ENCODE measurements at places on chromosomes 12 and 14.

- no peak for DNase-seq
Observed at GRCh38 chr14:89279649-89280232, 137.3 kb downstream of the FOXN3 start.

- peak; percentile 53 for DNase-seq
Observed at GRCh38 chr14:59918824-59919569, 947 bp upstream of the LRRC9 start.

- DNase-seq = no peak
Observed at GRCh38 chr14:90429754-90430153, 32.9 kb downstream of the CALM1 start.

DNA sequence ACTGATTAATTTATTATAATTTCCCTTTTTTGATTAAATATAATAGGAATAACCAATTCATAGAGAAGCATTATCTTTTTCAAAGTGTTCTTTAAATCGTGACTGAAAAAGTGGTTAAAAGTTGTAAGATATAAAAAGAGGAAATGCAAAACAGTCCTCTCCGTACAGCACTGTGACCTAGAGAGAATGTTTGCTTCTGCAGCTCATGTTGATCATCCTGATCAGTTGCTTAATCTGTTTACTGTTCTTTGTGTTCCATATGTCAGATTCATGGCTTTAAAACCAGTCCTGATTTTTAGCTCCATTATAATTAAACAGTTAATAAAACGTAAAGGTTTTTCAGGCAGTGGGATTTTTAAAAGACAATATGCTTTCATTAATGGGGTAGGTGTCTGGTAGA, 4.7 kb downstream of the TTC8 start:
- DNase-seq = no peak

DNA sequence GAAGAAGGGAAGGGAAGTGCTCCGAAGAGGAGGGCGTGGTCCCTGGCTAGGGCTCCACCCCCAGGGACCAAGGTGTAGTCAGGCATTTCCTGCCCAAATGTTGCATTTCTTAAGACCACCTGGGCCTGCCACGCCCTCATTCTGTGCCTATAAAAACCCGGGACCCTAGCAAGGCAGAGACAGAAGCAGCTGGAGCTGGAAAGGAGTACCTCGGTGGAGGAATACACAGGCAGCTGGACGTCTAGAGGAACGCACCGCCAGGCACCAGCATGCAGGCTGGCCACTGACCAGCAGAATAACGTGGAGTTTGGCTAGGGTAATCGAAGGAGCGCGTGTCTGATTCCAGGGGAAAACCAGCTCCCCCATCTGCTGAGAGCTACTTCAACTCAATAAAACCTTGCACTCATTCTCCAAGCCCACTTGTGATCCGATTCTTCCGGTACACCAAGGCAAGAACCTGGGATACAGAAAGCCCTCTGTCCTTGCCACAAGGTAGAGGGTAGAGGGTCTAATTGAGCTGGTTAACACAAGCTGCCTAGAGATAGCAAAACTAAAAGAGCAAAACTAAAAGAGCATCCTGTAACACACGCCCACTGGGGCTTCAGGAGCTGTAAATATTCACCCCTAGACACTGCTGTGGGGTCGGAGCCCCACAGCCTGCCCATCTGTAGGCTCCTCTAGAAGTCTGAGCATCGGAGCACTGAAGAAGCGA, 21.0 kb downstream of the CFL2 start:
- DNase-seq = no peak

DNA sequence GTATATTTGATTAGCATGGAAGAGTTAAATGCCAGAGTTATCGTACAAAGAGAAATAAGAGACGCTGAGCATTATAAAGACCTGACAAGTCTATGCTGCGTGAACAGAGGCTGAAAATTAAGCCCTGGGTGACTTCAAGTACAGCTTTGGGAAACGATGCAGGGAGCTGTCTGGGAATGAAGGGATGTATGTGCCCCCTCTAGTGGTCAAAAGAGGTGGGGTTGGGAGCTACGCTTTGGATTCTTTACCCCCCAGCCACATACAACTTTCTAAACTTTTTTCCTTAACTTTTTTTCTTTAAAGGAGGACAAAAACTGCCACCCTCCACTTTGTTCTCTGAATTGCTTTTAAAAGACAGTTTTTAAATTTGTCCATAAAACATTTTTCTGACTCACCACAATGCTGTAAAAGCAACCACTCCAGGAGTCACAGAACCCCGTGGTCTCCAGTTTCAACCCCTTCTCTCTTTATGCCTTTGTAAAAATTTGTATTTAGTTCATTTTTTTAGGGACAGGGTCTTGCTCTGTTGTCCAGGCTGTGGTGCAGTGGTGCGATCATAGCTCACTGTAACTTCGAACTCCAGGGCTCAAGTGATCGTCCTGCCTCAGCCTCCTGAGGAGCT, 59.4 kb downstream of the ZNF664 start:
- DNase-seq = peak; percentile 19

DNA sequence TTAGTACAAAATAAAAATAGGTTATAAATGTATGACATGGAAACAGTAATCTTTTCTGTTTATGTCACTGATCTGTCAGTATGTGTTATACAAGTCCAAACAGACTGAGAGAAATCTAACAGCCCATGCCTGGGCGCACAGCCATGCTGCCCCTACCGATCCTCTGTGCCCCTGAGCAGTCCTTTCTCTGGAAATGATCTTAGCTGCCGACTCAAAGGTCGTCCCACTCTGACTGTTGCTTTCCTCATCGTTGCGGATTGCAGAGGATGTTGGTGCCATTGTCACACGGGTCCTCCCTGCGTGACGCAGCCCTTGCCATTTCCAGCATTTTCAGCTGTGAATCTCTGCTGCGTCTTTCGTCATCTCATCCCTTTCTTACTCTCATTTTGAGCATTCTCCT, 82.9 kb upstream of the DYNC1H1 start:
- no peak for DNase-seq

DNA sequence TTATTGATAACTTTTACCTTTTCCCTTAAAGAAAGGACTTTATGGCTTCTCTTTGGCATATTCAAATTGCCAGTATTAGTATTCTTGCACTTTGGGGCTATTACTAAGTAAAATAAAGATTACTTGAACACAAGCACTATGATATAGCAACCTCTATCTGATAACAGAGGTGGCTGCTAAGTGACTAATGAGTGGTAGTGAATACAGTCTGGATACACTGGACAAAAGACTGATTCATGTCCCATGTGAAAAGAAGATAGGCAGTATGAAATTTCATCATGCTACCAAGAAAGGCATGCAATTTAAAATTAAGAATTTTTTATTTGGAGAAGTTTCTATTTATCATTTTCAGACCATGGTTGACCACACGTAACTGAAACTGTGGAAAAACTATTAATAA, 399.9 kb downstream of the FSCB start:
- no peak for DNase-seq

GRCh38 chr12:96300064-96300463, 100.2 kb downstream of the CDK17 start:
- no peak for DNase-seq

DNA sequence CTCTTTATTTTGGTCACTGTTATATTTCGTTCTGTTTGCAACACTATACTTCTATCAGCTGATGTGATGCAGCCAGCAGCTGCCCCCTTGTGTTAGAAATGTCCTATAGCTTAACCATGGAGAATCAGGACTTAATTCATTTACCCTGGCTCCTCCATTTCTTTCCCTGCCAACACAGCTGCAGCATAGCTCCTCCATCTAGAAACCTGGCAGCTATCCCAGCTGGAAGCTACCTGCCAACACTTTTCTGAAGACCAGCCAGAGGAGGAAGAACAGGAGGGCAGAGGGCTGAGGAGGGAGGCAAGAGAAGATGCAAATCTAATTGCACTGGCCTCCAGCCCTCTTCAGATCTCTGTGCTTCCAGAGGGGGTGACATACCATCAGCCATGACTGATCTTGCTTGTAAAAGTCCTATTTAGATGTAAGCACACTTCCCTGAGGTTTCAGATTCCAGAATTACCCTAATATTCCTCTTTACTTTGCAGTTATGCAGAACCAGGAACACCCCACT, 156.8 kb upstream of the TMEM260 start:
- peak; percentile 75 for DNase-seq

DNA sequence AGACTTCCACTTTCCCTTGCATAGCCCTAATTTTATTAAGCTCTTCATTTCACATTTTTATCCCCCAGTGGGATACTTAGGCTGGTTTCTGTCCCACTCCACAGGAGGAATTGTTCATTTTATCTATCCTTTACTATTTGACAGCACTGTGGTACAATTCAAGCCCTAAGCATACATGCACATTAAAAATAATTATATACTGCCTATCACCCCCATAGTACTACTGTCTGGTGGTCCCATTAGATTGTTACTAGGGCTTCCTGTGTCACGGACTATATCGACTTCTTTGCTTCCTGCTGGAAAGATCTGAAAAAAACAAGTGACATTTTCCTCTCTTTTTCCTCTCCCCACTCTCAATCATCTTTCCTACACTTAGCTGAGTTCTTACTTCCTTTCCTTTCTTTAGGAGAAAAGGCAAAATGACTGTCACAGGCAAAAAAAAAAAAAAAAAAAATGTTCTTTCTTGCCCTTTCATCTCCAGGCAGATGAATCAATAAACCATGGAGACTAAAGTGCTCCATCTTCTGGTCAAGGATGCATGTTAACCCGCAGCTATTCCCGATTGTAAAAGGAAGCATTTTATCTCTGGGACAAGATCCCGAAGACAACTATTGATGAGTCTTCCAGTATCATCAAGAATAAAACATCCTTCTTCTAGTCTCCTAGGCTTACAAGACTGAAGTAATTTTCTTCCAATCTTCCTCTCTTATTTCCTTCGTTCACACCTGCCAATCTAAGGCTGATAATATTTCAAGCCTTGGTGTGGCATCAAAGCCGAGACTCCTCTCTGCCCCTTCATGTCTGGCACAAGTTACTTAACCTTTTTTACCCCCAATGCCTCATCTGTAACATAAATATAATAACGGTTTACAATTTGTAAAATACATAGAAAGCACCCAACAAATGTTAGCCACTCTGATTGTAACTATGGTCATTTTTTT, 94.4 kb upstream of the PLEKHG7 start:
- no peak for DNase-seq

DNA sequence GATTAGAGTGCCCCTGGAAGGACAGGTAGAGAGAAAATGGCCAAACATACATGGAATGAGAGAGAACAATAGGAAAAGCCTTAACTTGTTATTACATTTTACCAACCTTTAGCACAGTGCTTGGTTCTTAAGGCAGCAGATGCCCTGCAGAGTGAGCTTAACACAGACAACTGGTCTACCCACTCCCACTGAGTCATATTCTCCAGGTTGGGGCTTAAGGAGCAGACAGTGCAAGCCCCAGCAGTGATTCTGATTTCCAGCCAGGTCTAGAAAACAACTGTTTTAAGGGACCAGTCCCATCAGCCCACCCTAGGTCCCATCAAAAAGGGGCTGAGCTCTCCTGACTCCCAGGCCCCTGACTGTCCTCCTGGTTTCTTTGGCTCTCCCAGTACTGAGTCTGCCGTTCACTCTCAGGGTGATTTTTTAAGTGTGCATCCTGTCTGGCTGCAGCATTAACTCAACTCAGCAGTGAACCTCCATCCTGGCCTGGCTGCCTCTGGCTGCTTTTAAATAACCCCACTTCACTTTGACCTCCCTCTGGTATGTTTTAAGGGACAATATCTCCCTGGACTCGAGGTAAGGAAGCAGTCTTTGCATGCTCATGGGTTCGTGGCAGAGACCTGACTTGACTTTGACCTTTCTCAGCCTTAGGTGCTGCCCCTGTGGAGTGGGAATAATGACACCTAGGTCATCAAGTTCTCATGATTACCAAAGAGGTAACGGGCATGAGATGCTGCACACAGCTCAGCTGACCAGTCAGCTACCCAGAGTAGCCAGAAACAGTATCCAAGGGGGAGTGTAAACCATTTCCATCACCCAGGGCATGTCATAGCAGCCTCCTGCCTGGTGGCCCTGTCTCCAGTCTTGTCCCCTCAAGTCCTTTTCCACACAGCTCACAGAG, 210.7 kb upstream of the PWP1 start:
- no peak for DNase-seq

GRCh38 chr14:52844262-52845060, 53.1 kb upstream of the GNPNAT1 start:
- no peak for DNase-seq

GRCh38 chr14:37168721-37169120, 3.7 kb downstream of the SLC25A21 start:
- DNase-seq = no peak

DNA sequence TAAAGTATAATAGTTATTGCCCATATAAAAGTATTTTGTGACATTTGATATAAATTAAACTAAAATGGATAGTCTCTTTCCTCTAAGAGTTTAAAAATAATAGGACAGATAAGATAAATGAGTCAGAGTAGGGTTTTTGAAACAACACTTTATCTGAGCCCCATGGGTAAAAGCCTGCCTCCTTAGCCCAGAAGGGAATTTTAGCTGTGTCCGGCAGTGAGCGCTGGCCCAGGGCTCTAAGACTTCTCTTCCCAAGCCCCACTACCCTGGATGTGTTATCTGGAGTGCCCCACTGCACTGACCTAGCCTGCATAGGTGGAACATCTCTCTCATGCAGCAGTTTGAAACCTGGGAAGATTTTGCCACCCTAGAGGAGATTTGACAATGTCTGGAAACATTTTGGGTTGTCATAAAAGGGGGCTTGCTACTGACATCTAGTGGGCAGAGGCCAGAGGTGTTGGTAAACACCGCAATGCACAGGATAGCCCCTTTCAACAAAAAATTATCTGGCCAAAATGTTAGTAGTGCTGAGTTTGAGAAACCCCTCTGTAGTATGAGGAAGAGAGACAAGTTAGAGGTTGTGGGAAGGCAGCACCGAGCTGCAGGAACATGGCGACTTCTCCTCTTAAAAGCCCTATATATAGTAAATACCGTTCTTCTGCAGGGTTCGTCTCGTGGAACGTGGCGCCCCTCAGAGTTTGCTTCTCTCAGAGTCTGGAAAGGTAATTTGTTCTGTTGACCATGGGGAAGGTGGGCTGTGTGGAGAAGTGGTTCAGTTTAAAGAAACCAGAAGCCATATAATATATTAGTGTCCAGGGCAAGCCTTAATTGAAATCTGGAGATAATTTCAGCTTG, 29.3 kb upstream of the ATF1 start:
- no peak for DNase-seq

DNA sequence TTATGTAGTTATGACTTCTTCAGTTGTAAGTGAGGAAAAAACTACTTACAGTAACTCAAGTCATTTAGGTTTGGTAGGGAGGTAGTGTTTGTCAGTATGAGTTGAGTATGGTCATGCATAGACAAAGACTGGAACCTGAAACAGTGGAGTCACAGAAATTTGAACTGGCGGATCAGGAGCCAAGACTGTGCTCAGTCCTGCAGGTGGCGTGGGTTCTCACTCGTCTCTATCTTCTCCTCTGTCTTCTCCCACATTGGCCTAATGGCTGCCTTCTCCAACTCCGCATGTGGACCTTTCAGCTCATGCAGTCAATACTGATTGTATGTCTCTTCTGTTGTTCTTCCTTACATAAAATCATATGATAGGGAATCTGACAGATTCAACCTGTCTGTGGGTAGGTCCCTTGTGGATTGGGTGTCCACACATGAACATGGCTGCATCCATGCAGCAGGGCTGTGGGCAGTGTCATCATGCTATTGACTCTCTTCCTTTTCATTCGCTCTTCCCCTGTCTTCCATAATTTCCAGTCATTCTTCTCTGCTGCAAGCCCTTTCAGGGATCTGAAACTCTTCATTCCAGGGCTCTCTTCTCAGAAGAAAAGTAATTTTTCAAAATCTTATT, 78.8 kb upstream of the NEDD1 start:
- DNase-seq = no peak

- DNase-seq = no peak
Observed at GRCh38 chr12:11040162-11040561, 9.0 kb upstream of the TAS2R31 start.

Measured in NCI-H2107 (cell line).